ENCODE measurements at places on chromosomes 11 and 22.

DNA sequence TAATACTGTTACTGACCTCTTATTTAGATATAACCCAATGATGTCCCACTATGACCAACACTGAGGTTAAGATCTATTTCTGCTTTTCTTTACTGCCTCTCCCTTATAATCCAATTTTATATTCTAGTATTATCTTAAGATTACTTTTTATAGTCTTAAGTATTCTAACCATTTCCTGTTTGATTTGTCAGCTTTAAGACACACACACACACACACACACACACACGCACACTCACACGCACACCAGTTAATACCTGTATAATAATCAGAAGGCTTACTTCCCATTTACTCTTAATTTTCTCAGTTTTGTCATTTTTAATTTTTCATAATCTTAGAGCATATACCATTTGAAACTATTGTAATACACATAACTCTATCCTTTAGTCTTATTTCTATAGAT, 226.0 kb upstream of the C11orf87 start:
- DNase-seq, result no peak

DNA sequence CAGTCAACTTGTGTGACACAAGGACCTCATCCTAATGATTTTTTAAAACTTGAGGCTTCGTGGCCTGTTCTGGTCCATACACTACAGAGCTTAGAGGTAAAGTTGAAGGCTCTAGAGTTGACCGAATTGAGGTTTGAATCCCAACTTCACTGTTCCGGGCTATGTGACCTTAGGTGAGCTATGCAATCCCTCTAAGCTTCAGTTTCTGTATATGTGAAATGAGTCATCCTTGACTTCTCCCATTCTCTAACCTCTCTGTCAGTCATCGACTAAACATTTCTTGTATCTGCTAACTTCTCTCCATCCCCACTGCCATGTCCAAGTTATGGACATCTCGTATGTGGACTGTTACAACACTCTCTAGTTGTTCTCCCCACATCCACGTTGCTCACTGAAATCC, 178.2 kb upstream of the TMEM45B start:
- DNase-seq, result no peak

DNA sequence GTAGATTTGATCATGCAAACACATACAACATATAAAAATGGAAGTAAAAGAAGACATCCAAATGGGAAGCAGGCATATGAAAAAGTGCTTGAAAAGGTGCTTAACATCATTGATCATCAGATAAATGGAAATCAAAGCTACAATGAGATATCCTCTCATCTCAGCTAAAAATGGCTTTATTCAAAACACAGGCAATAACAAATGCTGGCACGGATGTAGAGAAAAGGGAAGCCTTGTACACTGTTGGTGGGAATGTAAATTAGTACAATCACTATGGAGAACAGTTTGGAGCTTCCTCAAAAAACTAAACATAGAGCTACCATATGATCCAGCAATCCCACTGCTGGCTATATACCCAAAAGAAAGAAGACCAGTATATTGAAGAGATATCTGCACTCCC, 549 bp upstream of the TCN1 start:
- no peak for DNase-seq

- no peak for DNase-seq
These were observed 504.2 kb downstream of the SOX6 start for GRCh38 chr11:15852179-15852578.

DNA sequence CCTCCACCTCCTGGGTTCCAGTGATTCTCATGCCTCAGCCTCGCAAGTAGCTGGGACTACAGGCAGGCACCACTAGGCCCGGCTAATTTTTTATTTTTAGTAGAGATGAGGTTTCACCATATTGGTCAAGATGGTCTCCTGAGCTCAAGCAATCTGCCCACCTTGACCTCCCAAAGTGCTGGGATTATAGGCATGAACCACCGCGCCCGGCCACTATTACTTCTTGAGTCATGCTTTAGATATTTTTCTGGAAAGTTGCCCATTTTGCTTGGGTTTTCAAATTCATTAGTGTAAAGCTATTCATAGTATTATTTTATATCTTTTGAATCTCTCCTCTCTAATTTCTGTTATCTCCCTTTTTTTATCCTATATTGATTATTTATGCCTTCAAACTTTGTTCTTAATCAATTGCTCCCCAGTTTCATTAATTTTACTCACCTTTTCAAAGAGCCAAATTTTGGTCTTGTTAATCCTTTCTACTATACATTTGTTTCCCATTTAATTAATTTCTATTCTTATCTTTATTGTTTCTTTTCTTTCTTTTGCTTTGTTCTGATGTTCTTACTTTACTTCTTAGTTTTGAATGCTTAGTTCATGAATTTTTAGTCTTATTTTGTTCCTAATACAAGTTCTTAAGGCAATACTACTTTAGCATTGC, 10.3 kb upstream of the RAC2 start:
- no peak for DNase-seq

- DNase-seq, result no peak
These were observed 53.3 kb upstream of the JAM3 start for GRCh38 chr11:134015556-134015955.

DNA sequence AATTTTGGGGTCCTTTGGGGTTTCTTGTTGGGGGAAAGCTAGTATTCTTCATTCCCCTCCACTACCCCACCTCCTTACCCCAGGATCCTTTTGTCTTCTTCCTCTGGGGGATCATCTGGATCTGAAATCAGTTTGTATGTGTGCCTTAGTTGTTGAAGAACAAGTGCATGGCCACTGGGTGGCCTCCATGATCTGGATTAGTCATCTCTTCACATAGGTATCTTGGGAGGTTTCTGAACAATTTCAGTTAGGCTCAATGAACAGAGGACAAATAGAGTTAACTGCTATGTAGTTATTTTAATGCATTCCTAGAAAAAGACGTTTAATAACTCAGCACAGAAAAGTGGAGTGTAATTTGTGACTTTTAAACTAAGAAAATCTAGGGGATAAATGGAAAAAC, 7.1 kb upstream of the VWA5A start:
- DNase-seq, result no peak

DNA sequence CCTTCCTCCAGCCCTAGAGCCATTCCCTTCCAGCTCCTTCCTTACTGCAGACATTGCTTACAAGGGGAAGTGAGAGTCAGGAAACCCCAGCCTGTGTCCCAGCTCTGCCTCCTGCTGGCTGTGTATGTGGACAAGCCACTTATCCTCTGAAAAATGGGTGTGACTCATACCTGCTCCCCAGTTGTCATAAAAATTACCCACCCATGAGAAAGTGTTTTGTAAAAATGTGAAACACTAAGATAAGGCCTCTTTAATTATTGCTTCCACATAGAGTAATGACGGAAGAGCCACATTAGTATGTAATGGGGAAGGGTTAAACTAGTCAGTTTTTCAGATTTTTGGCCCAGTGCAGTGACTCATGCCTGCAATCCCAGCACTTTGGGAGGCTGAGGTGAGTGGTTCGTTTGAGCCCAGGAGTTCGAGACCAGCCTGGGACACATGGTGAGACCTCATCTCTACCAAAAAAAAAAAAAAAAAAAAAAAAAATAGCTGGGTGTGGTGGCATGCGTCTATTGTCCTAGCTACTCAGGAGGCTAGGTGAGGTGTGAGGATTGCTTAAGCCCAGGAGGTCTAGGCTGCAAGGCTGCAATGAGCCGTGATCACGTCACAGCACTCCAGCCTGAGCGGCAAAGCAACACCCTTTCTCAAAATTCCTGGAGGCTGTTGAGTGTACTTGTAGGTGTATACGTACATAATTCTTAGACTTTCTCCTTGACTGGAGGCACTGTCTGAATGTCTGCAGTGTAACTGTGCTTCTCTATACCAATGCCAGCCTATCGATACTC, 84.9 kb downstream of the CTTN start:
- no peak for DNase-seq

- DNase-seq, result no peak
These were observed 10.9 kb upstream of the HMOX1 start for GRCh38 chr22:35369996-35370395.

- DNase-seq, result no peak
These were observed 82.5 kb upstream of the PICALM start for GRCh38 chr11:86151174-86152005.

DNA sequence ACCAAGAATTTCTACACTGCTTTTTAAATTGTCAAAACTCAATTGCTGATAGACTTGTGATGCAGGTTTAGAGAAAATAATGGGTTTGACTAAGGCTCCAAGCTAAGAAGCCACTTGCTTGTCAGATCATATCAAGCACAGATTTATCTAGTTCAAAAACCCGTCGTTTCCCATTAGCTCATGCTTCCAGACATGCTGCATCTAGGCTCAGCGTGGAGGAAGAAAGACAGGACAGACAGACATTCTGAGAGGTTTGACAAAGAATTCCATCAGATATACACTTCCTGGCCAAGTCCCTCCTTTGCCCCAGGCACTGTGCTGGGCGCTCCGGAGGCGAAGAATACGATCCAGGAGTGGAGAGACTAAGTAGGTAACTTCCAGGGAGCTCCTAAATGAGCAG, 76.8 kb downstream of the KCNC1 start:
- no peak for DNase-seq

GRCh38 chr11:111725621-111726020, 40.6 kb downstream of the PPP2R1B start:
- DNase-seq, result no peak

Data from iPS DF 19.7 (cell line).